Endothelial cell of umbilical vein (primary cell): ENCODE measurements at places on chromosomes 13 and 19. TPM values are rescaled to one million over a fixed set of nuclear protein-coding genes. Genes with fewer than 3 reads are reported as not detected.

Gene SLC7A9
- total RNA-seq = not detected in 2 replicates

Gene AZU1
- not detected in 2 replicates for total RNA-seq

Gene MEIS3
- 0.42 TPM in 1 of 2 replicates, not detected in the other for total RNA-seq

Gene ZNF587B
- total RNA-seq = 15.6 and 16.3 TPM in 2 replicates

Gene GRK1
- total RNA-seq = not detected in 2 replicates

Gene ZNF730
- 3.0 and 4.2 TPM in 2 replicates for total RNA-seq

Gene FLT1
- 104 and 178 TPM in 2 replicates for total RNA-seq

Gene GPR12
- total RNA-seq = not detected in 2 replicates

Gene NOVA2
- 34.2 and 35.2 TPM in 2 replicates for total RNA-seq
